ENCODE measurements at places on chromosomes 7 and 10.

- DNase-seq = no peak
Measured at GRCh38 chr7:149616898-149617297, 119.3 kb upstream of the ZNF746 start.

DNA sequence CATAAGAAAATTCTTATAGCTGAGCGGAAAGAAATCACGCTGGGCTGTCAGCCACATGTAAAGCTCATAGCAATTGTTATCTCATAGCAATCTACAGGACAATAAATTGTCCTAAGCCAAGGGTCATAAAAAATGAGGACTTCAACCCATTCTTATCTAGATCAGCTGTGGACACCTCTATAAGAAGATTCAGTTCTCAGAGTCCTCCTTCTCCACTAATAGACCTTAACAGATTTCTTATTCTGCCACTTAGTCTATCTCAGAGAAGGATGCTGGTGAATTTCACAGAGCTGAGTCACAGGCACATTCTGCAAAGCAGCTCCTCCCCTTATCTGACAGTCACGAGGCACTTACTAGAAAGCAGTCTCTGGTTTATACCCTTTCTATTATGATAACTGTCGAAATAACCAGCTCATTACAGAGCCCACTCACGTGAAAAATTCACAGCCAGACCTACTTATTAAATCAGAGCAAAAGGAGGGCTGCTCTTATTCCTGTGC, 185.3 kb upstream of the PCLO start:
- peak; percentile 47 for DNase-seq

DNA sequence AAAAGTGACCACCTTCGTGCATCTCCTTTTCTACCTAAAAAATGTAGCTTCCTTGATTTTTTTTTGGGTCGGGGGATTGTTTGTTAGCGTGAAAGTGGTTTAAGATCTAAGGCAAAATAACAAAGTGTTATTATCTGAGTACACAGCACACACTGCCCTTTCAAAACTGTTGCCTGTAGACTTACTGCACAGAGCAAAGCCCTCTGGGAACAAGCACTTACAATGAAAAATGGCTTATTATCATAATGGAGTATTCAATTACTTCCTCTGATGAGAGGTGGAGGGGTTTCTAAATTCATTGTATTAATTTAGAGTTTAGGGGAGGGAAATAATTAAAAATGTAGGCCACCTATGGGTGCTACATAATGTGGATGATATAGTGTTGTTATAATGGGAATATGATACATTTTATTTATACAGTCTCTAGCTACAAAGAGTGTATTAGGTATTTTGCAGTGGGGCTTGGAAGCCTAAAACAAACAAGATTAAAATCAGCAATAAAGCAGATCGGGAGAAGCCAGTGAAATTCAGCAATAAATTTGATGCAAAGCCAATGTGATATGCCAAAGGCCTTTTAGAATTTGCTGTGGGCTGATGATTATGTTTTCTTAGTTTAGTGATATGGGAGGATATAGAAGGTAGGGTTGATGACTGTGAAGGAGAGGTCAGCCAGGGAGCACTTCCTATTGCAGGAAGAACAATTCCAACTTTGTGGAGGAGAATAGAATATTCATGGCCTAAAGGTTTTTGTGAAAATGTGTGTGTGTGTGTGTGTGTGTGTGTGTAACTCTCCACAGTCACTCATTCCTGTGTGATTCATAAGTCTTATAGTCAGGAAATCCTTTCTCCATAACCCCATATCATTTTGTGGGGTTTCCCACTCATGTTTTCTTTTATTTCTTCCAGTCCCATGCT, 17.7 kb upstream of the EXOC4 start:
- no peak for DNase-seq

- peak; percentile 76 for DNase-seq
Measured at GRCh38 chr10:118832241-118832651, 77.5 kb upstream of the CACUL1 start.

- DNase-seq = no peak
Measured at GRCh38 chr7:125136755-125137532, 207.3 kb upstream of the POT1 start.

Data from AG20443 (cell line).